ENCODE measurements at places on chromosomes 5 and 9. TPM values are rescaled to one million over a fixed set of nuclear protein-coding genes. Genes with fewer than 3 reads are reported as not detected.

MOB3B gene
- total RNA-seq = under 0.01 TPM

CAMK4 gene
- total RNA-seq = 4.9 TPM

MYOZ3 gene
- 0.94 TPM for total RNA-seq

CNTNAP3B gene
- total RNA-seq = 128 TPM

SEMA6A gene
- total RNA-seq = 0.54 TPM

CCNJL gene
- 5.0 TPM for total RNA-seq

SHISAL2B gene
- not detected for total RNA-seq

DDX4 gene
- total RNA-seq = not detected

TTC39B gene
- 1.9 TPM for total RNA-seq

ARAP3 gene
- 35.6 TPM for total RNA-seq

IL4 gene
- total RNA-seq = not detected

Data from endothelial cell of coronary artery (primary cell).